Spinal cord (tissue), 10 donors: ENCODE measurements at places on chromosomes 12 and 14.

DNA sequence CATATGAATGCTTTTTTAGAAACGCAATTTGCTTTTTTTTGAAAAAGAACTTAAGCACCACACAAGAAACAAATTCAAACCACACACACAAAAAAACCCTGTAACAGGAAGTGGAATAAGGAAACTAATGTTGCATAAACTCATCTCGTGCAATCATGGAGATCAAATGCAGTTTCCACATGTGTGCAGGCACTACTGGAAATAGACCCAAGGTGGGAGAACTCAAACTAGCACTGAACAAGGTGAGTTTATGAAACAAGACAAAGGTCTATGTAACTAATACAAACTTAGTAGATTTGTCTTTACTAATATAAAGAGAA lies 17.5 kb downstream of the NIN start:
- DNase-seq = no peak

DNA sequence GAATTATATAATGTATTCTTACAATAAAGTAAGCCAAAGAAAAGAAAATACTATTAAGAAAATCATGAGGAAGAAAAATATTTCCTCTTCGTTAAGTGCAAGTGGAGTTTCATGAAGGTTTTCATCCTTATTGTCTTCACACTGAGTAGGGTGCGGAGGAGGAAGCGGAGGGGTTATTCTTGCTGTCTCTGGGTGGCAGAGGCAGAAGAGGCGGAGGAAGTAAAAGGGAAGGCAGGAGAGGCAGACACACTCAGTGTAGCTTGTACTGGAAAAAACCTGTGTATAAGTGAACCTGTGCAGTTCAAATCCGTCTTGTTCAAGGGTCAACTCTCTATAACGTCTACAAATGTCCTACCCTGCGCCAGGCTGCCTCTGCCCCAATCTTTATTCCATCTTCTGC lies 22.0 kb upstream of the BCL2L14 start:
- no peak for DNase-seq

DNA sequence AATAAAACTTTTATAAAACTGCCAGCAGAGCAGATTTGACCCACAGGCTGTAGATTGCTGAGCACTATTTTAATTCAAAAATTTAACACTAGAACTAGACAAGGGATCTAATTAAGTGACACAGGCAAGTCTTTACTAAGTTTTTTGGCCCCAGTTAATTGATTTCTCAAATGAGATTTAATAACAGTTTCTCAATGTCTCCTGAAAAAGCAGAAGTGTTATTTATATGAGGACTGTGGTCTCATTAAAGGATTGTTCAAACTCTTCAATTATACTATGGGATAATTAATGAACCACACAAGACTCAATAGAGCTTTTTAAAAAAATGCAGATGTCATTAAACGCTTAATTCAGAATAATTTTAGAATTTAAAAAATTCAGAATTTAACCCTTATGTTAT lies 1.9 kb downstream of the HEATR5A start:
- no peak for DNase-seq

DNA sequence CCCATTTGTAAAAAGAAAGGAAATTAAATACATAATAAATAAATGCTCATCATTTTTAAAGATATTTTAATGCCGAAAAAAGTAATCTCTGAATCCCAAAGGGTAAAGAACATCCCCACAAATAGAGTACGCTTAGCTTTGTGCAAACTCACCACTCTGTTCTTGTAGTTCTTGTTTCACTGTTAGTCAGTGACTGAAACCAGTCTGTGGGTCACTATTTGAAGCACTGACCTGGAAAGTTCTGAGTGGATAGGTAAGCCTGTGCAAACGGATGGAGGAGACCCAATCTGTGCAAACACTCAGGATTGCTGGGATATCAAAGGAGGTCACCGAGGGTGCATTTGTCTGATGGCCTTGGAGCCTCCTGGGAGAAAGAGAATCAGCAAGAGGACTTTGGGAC lies 68.1 kb upstream of the TSPAN11 start:
- DNase-seq = no peak

GRCh38 chr12:75190846-75191245 lies 18.8 kb downstream of the KCNC2 start:
- DNase-seq = no peak

DNA sequence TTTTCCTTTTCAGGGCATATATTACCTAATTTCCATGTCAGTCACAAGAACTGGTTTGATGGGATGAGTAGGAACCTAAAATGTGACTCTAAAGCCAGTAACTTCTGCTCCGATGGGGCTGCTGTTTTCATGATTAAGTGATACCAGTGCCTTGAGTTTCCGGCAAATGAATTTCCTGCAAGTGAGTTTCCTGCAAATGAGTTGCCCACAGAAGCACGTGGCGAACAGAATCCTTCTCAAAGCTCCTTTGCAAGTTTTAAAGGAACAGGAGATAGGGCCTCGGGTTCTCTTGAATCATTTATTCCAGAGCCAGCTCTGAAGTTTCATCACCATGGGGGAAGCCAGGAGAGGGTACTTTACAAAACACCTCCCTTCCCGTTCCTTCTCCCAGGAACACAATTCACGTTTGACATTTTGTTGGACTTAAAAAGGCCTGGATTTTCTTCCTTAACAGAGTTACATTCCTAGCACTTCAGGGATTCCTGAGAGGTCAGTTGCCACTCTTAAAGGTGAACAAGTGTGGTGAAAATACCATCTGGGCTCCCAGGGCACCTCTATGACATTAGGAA lies 2.2 kb upstream of the PPTC7 start:
- DNase-seq = no peak

- DNase-seq = no peak
Measured at GRCh38 chr12:12210983-12211382, 55.9 kb downstream of the LRP6 start.
